Daoy (cell line): ENCODE measurements at places on chromosomes 2 and 18. TPM values are rescaled to one million over a fixed set of nuclear protein-coding genes. Genes with fewer than 3 reads are reported as not detected.

The NGEF gene
- total RNA-seq = 0.17 and 3.3 TPM in 2 replicates

DNA sequence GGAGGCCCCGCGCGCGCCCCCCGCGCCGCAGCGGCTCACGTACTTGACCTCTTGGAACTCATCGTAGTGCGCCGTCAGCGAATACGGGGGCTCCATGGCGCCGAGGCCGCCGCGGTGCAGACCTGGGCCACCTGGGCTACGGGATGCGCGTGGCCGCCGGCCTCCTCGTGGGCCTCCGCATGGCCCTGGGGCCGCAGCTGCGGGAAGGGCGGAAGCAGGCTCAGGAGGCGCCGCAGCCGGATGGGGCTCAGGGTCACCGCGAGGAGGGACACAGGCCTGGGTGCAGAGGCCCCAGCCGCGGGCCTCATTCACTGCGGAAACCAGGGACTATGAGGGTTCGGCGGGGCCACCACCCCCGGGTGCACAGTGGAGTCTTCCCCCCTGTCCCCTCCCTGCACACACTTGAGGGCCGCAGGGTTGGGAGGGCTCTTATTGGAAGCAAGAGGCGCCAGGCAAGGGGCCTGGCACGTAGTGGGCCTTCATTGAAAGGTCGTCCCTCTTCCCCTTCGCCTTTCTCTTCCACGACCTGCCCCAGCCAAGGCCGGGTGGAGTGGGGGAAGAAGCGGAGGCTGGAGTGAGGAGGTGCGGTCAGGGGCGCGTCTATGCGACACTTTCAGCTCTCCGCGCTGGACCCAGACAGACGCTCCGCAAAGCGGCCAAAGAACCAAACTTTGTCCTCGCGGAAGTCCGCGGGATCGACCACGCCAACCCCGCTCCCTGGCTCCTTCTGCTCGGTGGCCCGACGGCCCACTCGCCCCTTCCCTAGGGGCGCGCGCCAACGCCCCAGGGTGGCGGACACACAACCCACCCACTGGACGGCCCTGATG is 863 bp downstream of the ECEL1 start:
- no peak for DNase-seq

The EPHA4 gene
- 5.1 and 7.5 TPM in 2 replicates for total RNA-seq

The PJVK gene
- 2.1 TPM in 1 of 2 replicates, not detected in the other for total RNA-seq

DNA sequence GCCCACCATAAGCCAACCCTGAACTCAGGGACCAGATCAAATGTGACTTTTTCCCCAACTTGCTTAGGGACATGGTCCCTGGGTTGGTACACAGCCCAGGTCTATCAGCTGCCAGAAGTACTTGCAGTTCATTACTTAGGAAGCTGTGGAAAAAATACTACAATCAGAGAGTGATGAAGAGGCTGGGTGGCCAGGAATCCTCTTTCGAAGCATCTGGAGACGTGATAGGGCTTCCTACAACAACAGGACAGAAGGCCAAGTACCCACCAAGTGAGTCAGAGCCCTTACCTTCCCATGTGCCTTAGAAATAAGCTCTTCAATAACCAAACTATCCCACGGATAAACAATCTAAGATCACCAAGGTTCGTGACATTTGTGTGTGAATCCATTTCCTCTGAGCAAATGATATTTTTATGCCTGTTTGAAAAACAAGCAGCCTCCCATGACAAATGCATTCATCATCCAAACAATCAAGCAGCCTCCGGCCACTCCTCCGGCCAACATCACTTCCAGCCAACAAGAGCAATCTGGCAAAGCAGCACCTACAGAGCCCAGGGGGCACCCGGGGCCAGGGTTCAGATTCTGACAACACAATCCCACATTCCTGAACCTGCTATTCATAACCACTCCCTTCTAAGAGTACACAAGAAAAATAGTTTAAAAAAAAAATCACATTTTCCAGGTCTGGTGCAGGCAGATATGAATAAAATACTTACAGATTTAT is 26.4 kb downstream of the TBC1D8 start:
- peak; percentile 89 for DNase-seq
